ENCODE measurements at places on chromosomes 2 and 18.

DNA sequence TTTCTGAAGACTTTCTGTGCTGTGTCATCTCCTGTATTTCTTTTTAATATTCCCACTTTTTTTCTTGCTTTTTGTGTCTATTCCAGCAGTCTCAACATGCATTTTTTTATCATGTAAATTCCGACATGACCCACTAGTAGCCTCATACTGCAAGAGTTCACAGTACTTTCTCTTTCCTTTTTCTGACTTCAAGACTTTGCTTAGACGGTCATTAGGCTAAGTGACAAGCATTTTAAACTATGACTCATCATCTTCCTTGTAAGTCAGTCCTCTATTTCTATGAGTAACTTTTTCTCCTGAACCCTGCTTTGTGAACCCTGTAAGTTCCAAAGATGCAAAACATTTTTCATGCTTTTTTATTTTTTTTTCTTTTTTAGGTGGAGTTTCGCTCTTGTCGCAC is 381.2 kb downstream of the TXNL1 start:
- DNase-seq, result no peak

- DNase-seq, result no peak
These were observed 230.8 kb upstream of the LINC00305 start for GRCh38 chr18:64379662-64380061.

DNA sequence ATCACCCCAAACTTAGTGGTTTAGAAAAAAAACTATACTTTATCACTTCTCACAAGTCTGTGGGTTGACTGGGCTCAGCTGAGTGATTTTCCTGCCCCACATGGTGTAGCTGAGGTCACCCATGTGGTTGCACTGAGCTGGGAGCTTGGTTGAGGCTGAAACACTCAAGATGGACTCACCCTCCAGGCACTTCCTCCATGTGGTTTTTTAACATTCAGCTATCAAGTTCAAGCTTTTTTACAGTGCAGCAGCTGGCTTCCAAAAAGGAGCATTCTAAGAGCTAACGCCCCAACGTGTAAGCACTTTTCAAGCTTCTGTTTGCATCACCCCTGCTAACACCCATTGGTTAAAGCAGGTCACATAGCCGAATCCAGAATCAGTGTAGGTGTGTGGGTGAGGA is 105.9 kb upstream of the CREB1 start:
- DNase-seq, result no peak

- no peak for DNase-seq
These were observed 218.3 kb downstream of the PTGR3 start for GRCh38 chr18:74990563-74991081.

GRCh38 chr2:238120463-238121298 is 17.8 kb upstream of the KLHL30 start:
- no peak for DNase-seq

DNA sequence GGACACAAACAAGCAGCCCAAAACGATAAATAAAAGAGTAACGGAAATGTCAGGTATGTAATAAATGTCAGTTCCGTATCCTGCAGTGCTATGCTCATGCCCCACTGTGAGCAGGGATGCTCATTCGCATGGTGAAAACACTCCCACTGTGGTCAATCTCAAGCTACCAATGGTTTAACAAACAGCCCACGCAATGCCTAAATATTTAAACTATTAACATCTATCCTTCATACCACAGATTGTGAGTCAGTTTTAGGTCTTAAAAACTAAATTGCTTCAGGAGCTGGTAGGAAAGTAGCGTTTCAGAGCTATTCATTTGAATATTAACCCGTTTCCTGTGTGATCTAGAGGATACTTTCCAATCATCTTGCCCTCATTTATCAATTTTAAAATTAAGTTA is 207.4 kb downstream of the TCF4 start:
- no peak for DNase-seq

- DNase-seq, result no peak
These were observed 5.0 kb downstream of the MAL start for GRCh38 chr2:95030496-95030895.

DNA sequence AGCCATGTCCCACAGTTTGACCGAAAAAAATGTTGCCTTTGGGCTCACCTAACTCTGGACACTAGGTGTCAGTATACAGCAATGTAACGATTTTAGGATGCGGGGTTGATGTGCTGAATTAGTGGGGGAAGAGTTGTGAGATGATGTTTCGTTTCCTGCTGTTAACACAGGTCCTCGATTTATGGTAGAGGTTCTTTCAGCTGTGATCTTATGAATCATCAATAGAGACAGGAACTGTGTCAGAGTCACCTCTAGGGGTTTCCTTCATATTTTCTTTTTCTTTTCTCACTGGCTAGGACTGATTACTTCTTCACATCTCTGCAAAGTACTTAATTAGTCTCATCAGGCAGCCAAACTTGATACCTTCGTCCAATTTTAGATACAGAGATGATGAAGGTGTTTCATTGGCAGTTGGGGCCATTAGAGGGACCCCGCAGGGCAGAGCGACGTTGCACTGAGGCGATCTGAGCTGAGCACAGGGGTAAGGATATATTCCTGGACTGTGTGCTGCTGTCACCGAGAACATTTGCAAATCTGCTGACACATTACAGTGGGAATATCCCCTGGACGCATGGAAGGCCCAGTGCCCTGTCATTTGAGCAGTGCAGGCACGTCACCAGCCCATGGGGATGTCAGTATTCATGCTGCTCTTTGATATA is 10.2 kb upstream of the MMADHC start:
- peak; percentile 22 for DNase-seq

GRCh38 chr18:26777351-26778053 is 88.0 kb downstream of the AQP4 start:
- DNase-seq, result no peak

DNA sequence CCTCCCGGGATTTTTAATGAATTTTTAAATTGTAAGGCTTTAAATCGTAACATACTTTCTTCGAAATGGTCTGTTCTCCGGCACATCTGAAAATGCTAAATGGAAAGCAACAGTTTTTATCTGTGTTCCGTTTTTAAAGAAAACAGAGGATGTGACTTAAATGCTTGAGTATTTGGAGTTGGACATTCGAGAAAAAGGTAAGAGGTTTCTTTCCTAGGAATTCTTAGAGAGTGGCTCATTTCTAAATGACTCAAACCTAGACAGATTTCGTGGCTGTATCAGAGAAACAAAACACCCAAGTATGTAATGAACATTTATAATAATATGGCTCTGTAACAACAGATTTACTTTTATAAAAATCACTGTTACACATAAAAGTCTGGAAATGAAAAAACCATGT is 177.6 kb upstream of the CCDC68 start:
- DNase-seq, result no peak

DNA sequence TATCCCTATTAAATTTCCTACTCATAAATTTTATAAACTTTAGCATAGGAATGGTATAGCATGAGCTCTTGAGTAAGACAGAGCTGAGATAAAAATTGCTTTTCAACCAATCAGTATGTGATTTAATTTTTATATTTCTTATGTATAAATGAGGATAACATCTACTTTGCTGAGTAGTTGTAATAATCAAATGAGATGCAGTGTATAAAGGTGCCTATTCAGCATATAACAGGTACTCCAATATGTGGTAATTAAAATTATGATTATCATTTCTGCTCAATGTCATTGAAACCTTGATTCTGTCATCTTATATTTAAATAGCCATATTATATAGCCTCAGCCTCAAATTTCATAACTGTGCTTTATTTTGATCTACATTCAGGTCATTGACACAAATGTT is 700.4 kb upstream of the SLC8A1 start:
- no peak for DNase-seq

DNA sequence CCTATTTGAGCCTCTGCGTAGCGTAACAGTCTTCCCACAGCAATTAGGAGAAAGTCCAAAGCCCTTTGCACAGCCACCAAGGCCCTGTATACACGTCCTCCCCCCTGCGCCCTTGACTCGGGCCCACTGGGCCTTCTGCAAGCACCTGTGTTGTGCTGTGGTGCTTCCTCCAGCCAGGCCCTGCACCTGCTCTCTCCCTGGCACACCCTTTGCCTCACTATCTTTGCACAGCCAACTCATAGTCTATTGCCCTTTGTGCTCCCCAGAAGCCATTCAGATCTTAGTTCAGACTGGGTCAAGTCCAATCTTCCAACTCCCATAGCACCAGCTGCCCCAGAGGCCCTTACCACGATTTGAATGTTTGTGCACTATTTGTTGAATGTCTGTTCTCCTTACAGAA is 271.6 kb upstream of the MGAT5 start:
- DNase-seq, result no peak

All from stimulated activated CD8-positive, alpha-beta memory T cell treated with anti-CD3 and anti-CD28 coated beads, Interleukin-15, amount 100 ng/mL, for 1 hour (primary cell).